ENCODE measurements at places on chromosomes 7 and 10.

GRCh38 chr7:28112883-28113540 is 67.6 kb downstream of the JAZF1 start:
- no peak for DNase-seq

DNA sequence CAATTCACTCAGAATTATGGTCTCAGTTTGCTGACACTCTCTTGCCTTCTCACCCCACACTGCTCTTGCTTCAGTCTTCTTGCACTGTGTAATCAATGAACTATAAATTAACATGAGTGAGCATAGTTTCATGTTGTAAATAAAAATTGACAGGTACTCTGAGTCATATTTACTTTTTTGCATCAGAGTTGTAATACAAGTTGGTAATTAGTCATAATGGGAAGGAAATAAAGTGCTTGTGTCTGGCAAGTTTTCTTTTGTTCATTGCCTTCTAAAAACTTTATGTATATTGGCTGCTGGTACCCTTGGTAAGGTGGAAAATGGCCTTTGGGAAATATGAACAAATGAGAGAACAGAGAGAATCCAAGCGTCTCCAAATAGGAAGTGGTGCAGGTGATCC is 169.3 kb upstream of the MAGI2 start:
- no peak for DNase-seq

DNA sequence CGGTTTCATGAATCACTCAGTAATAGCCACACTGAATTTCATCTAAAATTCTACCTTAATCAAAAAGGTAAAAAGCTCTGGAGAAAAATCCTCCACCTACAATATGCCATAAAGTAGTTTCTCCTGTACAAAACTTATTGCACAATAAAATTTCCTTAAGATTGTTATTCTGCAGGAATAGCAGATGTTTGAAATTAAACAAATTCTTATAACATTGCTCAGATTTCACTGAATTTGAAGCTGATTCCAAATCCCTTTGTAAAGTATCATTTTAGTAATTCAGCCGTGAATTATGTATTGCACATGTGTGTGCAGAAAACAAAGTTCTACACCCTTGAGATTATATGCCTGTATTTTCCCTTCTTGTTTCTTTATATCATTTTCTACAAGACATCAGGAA is 123.8 kb downstream of the AMPH start:
- no peak for DNase-seq

DNA sequence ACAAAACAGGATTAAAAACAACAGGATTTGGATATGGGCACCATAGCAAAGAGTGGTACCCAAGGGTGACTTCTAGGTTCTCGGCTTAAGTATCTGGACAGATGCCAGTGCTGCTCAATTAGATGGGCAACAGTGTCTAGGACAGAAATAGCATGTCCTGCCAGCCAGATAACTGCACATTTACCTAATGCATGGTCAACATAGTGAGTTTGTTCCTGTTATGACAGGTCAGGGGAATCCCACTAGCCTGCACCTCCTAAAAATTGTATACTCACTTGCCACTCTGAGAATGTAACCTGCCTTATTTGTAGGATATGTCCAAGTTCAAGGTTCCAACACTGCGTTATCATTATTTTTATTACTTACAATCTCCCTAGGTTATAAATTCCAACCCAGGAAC is 471.7 kb downstream of the GRM8 start:
- no peak for DNase-seq

DNA sequence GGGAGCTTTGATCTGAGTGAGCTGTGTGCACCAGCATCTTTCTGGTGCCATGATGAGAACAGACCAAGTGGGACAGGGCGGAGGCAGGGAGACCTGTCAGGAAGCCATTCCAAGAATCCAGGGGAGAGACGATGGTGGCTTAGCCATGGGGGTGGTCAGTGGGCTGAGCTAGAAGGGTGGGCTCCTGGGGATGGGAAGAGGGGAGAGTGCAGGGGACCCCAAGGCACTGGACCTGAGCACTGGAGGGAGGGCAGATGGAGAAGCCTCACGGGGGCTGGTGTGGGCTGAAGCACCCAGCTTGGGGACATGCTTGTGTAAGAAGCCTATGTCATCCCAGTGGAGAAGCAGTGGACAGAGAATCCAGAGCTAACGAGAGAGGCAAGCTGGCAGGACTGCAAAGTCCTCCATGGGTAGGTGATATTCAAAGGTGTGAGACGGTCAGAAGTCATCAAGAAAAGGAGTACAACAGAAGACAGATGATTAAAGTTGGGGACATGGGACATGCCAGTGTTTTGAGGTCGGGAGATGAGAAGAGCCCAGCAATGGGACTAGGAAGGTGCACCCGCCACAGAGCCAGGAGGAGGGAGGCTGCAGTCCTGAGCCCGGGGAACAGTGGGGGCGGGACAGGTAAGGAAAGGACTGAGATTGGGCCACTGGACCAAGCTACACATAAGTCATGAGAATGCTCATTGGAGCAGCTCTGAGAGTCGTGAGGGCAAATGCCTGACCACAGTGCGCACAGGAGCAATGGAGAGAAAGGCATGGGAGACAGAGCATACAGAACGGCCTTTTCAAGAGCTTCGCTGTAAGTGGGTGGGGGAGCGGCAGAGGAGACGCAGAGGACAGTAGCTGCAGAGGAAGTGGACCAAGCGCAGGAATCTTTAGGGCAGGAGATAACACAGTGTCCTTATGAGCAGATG is 72.0 kb downstream of the GRID1 start:
- DNase-seq, result no peak

Measured in stimulated activated CD8-positive, alpha-beta memory T cell treated with anti-CD3 and anti-CD28 coated beads, Interleukin-15, amount 100 ng/mL, for 4 hours (primary cell).